ENCODE measurements at places on chromosomes 6 and 20. TPM values are rescaled to one million over a fixed set of nuclear protein-coding genes. Genes with fewer than 3 reads are reported as not detected.
A peak's percentile ranks its signal among the peaks of the same experiment; 100 is the strongest.

GRCh38 chr6:104943781-104944180, 13.1 kb upstream of the LIN28B start:
- H3K4me3 ChIP-seq = no peak overlapping the region
- DNase-seq = peak; percentile 25
- peaks cover 9% of the 10 kb centered on the region for H3K36me3 ChIP-seq
- peaks cover 26% of the 10 kb centered on the region for H3K27me3 ChIP-seq
- peaks cover 10% of the 10 kb centered on the region for H3K4me1 ChIP-seq

DNA sequence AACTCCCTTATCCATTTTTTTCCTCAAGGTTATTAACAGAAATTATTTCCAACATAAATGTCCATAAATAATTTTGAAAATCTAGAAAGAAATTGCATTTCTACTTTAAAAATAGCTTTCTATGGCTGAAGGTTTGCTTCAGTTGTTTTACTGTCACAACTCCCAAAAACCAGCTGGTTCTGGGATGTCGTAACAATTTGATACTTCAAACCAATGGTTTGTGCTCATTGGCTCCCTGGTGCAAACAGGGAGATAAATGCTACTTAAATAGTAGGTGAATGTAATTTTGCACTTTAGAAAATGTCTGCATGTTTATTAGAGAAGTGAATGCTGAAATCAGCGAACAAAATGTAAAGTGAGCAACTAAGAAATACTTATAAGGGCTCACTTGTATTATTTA, 31.1 kb downstream of the LAMA2 start:
- no peak overlapping the region for H3K4me3 ChIP-seq
- peaks cover 2% of the 10 kb centered on the region for H3K27me3 ChIP-seq
- no peak overlapping the region for H3K27ac ChIP-seq
- no peaks in the 10 kb centered on the region for H3K36me3 ChIP-seq

DNA sequence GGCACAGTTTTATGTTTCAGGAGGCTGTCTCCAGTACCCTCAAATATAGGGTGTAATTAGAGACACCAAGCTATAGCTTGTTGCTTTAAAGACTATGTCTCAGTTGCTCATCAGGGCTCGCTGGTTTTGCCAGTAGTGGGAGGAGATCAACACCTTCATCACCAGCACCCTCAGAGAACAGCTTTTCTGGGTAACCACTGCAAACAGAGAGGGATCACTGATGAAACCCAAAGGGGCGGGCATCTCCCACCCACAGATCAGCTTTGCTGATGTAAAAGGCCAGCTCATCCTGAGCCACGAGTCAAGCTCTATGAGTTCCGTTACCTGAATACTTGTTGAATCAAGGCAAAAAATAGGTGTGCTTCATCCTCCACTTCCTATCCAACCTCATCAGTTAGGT, 187.7 kb downstream of the AIG1 start:
- no peak overlapping the region for H3K4me3 ChIP-seq
- H3K4me1 ChIP-seq = no peaks in the 10 kb centered on the region
- H3K36me3 ChIP-seq = no peaks in the 10 kb centered on the region
- no peak overlapping the region for H3K27ac ChIP-seq
- H3K27me3 ChIP-seq = no peaks in the 10 kb centered on the region

DNA sequence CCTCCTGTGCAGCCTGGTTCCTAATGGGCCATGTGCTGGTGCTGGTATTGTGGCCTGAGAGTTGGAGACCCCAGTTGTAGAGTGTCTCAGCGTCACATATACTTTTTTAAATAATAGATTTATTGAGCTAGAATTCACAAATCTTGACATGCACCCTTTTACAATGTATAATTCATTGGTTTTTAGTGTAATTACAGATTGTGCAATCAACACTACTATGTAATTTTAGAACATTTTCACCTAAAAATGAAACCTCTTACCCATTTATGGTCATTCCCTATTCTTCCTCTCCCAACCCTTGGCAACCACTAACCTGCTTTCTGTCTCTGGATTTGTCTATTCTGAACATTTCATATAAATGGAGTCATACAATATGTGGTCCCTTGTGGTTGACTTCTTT, 10.6 kb downstream of the PRIM2 start:
- DNase-seq = no peak
- H3K4me3 ChIP-seq = no peak overlapping the region
- no peaks in the 10 kb centered on the region for H3K27me3 ChIP-seq
- no peak overlapping the region for H3K27ac ChIP-seq
- peaks cover 85% of the 10 kb centered on the region for H3K36me3 ChIP-seq

TMEM239 gene
- not detected for total RNA-seq

SLC22A3 gene
- not detected for total RNA-seq

GGTLC1 gene
- total RNA-seq = not detected

BEND3 gene
- 3.8 TPM for total RNA-seq

RPP40 gene
- 5.0 TPM for total RNA-seq

TNF gene
- total RNA-seq = 55.0 TPM

All from activated CD8-positive, alpha-beta T cell treated with anti-CD3 and anti-CD28 coated beads, Interleukin-2, amount 10 ng/mL, durations not matched to agents 7 days and 5 days (primary cell).